ENCODE measurements at places on chromosomes 3 and 15. TPM values are rescaled to one million over a fixed set of nuclear protein-coding genes. Genes with fewer than 3 reads are reported as not detected.

- no peak for DNase-seq
Observed at GRCh38 chr3:26307192-26307591, 315.4 kb upstream of the LRRC3B start.

GRCh38 chr3:33062866-33063265 lies 34.1 kb downstream of the GLB1 start:
- DNase-seq = no peak

DNA sequence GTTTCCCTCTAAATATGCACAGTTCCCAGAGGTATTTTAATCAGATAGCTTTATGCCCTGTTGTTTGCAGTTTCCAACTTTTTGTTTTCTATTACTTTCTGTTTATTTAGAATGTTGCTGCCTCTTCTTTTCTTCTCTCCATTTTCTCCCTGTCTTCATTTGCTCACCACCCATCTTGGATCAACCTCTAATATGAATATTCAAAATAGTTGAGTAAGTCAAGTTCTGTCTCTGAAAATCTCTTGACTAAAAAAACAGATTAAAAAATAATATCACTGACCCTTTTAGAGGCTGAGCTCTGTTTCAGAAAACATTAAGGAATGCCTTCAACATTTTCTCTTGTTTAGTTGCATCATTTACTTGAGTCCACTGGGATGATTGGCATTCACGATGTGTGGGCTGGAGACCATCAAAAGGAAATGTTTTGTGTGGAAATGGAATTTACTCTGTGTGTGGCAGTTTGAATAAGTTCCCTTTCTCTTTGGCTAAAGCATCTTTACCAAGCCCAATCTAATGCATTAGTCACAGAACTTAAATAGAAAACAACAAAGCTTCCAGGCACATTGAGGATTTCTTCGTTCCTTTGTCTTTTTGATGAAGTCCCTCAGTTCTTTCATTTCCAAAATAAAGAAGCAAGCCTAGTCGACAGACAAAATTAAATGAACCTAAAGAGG lies 633.9 kb upstream of the TGFBR2 start:
- no peak for DNase-seq

- no peak for DNase-seq
Observed at GRCh38 chr15:62734706-62735105, 307.8 kb upstream of the TPM1 start.

- DNase-seq = no peak
Observed at GRCh38 chr3:50136714-50137405, 18.3 kb upstream of the SEMA3F start.

DNA sequence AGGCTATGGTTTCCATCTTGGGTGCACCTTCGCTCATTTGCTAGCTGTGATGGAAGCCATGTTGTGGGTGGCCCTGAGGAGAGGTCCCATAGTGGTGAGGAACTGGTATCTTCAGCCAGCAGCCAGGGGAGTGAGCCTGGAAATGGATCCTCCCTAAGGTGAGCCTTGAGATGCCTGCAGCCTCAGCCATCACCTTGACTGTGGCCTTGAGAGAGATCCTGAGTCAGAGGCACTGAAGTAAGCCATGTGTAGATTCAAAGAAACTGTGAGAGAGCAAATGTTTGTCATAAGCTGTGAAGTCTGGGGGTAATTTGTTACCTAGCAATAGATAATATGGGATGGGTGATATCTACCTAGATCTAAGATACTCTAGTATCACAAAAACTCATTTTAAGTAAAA lies 105.3 kb downstream of the SNRK start:
- no peak for DNase-seq

DNA sequence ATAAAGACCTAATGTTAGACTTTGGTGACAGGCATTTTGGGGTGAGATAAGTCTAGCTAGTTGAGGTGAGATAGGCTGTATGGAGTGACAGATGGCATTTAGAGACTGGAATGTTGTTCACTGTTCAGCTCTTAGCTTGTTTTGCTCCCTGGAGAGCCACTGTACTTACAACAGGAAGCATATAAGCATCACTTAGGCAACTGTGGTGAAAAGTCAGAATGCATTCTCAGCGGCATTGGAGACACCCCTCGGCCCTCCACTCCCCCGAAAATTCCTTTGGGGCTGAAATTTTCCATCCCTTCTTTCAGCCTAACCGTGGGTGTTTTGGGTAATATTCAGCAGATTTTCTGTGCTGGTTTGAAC lies 73.4 kb downstream of the SLCO3A1 start:
- DNase-seq = no peak

DNA sequence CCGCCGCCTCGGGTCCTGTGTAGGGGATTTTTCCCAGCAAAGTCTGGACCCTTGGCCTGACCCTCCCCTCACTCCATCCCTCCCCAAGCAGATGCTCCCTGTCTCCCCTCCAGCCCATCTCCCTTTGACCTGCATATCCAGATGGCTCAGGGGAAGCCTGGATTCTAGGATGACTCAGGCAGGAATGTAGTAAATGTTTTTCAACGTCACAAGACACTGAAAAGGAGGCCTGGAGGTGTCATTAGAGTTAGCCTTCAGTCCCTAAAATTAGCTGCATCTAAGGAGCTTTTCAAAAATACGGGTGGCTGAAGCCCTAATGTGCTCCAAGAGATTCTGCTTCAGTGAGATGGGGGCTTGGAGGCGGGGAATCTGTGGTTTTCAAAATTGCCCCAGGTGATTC lies 7.2 kb downstream of the ACAN start:
- DNase-seq = no peak

The SNRPN gene
- total RNA-seq = 32.8 TPM

The NOX5 gene
- 0.19 TPM for total RNA-seq

The WNT5A gene
- 1.7 TPM for total RNA-seq

The CYP8B1 gene
- total RNA-seq = not detected

The PAK6 gene
- 0.26 TPM for total RNA-seq

The MLF1 gene
- total RNA-seq = 6.6 TPM

The CCNB2 gene
- 0.67 TPM for total RNA-seq

The PYGO1 gene
- 6.3 TPM for total RNA-seq

The CIP2A gene
- 2.1 TPM for total RNA-seq
